ENCODE measurements at places on chromosomes 5 and 9.

- peak; percentile 41 for DNase-seq
Observed at GRCh38 chr9:14585730-14586473, 107.3 kb downstream of the ZDHHC21 start.

- no peak for DNase-seq
Observed at GRCh38 chr9:14746626-14747025, 24.1 kb upstream of the CER1 start.

DNA sequence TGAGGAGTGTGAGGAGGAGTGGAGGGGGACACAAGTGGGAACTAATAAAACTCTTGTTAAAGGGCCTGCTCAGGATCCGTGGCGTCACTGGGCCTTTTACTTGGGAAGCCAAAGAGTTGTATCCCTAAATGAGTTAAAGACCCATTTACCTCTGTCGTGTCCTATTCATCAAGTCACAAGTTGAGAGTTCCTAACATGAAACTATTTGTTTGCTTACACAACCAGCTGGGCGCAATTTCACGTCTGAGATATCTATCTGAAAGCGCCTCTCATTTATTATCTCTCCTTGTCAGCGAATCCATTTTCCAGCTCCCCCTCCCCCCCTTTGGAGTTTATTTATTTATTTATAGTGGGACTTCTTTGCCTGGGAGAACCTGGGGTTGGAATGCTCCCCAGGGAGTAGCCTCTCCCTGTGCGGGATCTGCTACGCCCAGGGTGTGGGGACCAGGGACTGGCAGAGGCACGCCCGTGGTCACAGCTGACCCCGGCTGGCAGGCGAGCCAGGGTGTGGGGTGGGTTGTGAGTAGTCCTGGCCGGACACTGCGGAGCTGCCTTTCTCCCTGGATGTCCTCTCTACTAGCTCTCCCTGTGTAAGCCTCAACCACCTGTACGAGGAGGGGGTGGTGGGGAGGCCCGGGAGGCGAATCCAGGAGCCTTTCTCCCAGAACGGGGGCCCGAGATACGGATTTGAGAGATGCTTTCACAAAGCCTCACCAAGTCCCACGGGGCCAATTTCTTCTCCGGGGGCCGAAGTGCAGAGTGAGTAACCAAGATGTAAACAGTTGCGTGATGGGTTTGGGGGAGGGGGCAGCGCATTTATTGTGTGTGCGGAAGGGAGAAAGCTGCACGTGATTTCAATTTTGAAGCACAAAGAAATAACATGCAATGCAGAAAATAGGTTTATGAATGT, 15.3 kb downstream of the NR2F1 start:
- DNase-seq: no peak

DNA sequence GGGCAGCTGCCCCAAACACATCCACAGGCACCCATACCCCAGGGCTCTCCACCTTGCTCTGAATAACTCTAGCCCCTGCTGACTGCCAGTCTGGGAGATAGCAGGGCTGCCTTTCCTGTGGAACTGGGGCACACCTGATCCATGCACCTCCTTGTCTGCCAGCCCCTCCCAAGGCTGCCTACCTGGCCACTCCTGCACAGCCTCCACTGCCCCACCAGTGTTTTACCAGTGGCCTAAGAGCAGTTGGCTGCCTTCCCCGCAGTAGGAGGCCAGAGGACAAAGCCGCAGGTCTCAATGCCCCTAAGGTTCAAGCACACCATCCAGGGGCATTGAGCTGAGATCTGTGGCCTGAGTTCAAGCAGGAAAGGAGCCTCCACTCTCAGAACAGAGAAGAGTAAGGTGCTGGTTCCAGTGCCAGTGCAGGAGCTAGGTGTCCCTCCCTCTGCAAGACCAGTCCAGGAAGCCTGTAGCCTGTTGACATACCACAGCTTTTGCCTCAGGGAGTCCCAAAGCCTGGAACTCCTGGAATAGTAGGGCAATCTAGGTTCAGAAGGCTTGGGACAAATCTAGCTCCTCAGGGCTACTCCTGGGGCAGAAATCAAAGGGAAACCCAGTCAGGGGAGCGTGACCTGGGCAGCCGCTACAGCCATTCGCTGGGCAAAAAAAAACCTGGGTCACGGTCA, 514.5 kb upstream of the PTGER4 start:
- no peak for DNase-seq

DNA sequence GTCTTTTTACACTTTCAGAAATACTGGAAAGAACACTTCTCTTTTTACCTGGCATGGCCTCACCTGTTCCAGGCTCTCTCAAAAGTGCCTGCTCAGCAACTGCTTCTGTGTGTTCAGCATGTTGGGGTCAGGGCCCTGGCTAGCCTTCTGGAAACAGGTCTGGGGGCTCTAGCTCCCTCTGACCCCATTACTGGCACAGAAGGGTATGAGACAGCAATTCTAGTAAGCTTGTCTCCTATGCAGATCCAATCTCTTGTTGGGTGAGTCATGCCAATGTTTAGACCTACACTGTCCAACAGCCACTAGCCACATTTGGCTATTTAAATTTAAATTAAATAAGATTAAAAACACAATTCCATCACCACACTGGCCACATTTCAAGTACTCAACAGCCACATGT, 80.8 kb downstream of the MAPKAP1 start:
- no peak for DNase-seq

DNA sequence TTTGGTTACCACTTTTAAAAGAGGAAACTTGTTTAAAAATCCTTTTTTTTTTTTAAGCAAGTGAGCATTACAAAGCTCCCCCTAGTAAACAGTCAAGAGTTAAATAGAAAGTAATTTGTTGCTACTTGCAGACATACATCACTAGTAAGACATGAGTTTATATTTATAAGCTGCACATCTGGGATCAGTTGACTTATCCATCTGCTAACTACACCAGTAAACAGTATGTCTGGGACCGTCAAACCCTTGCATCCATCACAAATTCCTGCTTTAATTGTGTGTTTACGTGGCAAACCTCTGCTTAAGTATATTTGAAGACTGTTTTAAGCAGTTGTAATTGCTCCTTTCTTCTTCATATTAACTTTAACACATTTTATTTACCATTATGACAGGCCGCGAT, 146.8 kb downstream of the EBF1 start:
- no peak for DNase-seq

- DNase-seq: no peak
Observed at GRCh38 chr9:126631254-126631653, 17.5 kb downstream of the LMX1B start.

DNA sequence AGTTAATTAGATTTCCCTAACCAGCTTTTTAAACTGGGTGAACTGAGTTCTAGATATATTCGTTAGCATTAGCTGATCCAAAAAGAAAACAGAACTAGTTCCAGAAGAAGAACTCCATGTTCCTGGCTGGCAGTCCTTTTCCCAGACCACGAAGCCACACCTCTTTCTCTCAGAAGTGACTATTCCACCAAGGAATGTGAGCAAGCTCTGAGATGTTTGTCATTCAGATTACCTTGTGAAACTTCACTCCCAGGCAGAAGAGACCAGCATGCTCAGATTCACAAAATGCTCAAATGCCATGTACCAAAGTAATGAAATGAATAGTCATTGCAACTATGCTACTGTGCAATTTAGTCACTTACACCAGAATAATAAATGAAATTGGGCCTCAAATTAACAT, 4.4 kb upstream of the SSBP2 start:
- DNase-seq: no peak

GRCh38 chr5:96870094-96871026, 5.9 kb upstream of the ERAP2 start:
- DNase-seq: no peak

DNA sequence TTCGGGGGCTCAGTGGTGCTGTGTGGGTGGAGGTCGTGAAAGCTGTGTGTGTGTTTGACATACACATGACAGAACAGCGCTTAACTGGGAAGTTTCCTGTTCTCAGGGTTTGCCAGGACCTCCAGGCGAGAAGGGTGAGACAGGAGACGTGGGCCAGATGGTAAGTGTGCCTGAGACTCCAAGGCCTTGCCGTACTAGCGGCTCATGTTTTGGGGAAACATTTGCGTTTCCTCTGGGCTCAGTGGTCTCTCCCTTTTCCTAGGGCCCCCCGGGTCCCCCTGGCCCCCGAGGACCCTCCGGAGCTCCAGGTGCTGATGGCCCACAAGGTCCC, 68.3 kb upstream of the FCN2 start:
- no peak for DNase-seq

DNA sequence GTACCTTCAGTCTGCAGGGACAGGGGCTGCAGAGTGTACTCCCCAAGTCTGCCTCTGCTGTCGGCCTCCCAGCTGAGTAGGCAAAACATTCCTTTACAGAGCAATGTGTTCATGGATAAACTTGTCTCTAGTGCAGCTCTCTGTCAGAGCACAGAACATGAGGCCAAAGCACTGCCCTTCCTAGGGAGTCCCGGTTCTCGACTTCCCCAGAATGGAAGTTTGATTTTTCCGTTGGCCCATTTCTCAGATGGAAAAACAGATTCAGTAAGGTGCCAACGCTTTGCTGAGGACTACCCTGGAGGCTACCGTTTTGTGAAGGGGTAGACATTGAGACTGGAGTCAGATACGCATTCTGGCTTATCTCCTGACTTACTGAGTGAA, 422 bp upstream of the TRIM32 start:
- no peak for DNase-seq

DNA sequence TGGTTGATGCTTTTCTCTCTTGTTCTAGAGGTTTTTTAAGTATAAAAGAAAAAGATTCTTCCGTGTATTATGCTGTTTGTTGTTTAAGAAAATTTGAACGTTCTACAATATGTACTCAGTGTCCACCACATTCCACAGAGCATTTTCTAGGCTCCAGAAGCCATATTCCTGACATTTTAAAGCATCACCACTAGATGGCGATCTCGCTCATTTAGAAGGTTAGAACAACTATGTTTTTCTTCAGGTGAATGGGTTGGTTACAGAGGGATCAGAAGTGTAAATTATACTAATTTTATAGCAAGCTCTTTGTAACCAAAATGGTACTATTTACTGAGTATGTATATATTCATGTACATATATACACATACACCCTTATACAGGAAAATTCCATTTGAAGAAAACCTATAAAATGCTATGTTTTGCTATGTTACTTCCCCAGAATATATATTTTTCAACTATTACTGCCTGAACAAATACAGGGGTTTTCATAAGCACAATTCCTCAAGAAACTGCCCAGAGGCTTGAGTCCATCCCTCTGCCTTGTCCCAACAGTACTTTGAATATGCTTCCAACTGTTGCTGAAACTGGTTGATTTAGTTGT, 284.3 kb downstream of the CCDC171 start:
- DNase-seq: no peak

- no peak for DNase-seq
Observed at GRCh38 chr5:31385774-31386537, 145.9 kb downstream of the DROSHA start.

DNA sequence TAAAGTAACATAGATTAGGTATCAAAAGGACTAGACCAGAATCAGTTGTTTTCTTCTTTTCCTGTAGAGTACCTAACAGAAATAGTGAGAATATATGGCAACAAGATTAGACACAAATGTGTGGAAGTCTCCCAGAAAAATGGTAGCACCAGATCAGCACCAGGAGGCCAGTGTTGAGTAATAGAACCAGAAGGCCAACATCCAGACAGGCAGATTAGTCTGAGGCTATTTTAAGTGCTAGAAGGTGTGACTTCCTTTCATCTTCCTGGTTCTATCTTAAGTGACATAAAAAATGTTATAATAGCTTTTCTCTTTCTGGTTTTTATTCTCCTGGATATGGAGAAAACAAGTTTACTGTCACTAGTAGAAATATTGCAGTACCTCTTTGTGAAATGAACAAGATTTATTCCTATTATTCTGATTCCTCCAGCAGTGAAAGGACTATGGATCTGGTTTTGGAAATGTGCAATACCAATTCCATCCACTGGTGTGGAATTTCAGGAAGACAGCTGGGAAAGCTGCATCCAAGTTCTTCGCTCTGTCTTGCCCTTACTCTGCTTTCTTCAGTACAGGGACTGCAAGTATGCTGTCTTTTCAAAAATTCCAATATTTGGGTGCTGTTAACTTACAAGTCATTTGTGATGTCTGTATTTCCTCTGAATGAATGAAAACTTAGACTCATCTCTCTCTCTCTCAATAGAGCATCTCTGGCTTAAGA, 39.1 kb downstream of the SHLD3 start:
- DNase-seq: no peak
